ENCODE measurements at places on chromosomes 13 and 19. TPM values are rescaled to one million over a fixed set of nuclear protein-coding genes. Genes with fewer than 3 reads are reported as not detected.
A peak's percentile ranks its signal among the peaks of the same experiment; 100 is the strongest.

GRCh38 chr13:49466292-49466838 lies 22.3 kb downstream of the SETDB2 start:
- H3K27ac ChIP-seq = peak overlapping the region; percentile 30
- no peaks in the 10 kb centered on the region for H3K27me3 ChIP-seq
- H3K4me1 ChIP-seq = no peaks in the 10 kb centered on the region
- H3K4me3 ChIP-seq = no peak overlapping the region
- DNase-seq = no peak

DNA sequence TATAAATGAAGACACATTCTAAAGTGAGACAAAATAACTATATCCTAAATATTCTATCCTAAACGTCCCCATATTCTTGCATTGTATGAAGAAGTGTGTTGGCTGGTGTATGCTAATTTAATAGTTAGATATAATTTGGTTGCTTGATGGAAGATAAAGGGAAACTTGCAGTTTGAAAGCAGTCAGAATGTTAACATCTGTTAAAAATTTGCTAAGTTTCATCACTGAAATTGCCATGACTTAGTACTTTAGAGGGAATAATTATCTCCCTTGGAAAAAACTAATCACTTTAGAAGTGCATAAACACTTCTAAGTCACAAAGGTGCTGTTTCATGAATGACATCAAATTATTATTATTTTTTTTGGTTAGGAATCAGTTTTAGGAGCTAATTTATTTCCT lies 61.6 kb downstream of the ITGBL1 start:
- no peaks in the 10 kb centered on the region for H3K27me3 ChIP-seq
- H3K36me3 ChIP-seq = no peaks in the 10 kb centered on the region
- no peaks in the 10 kb centered on the region for H3K4me1 ChIP-seq

GRCh38 chr13:113975416-113975815 lies 1.5 kb upstream of the C13orf46 start:
- H3K4me1 ChIP-seq = peaks cover 38% of the 10 kb centered on the region
- no peaks in the 10 kb centered on the region for H3K27me3 ChIP-seq
- H3K36me3 ChIP-seq = peaks cover 63% of the 10 kb centered on the region
- no peak overlapping the region for H3K27ac ChIP-seq

The EVI5L gene
- 31.6 TPM for total RNA-seq

- peaks cover 56% of the 10 kb centered on the region for H3K36me3 ChIP-seq
- H3K4me3 ChIP-seq = no peak overlapping the region
- no peaks in the 10 kb centered on the region for H3K27me3 ChIP-seq
- no peak for DNase-seq
- H3K27ac ChIP-seq = no peak overlapping the region
Observed at GRCh38 chr13:112875627-112876026, 93.4 kb upstream of the MCF2L start.

DNA sequence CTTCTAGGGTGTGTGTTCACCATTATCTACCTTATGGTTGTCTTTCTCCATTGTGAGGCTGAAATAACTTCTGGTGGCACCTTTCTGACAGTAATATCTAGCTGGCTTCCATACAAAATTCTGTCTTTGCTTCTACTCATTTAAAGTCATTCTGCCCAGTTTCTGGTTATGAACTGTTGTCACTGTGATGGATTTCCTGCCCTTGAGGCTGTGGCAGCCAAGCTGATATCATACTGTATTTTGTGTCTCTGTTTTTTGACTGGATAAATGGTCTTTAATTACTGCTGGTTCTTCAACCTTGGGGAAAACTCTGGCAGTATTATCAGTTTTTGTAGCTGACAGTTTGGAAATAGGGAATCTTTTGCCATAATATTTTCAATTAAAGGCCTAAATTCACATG lies 233.4 kb downstream of the GPC6 start:
- H3K4me3 ChIP-seq = no peak overlapping the region
- H3K4me1 ChIP-seq = no peaks in the 10 kb centered on the region
- no peaks in the 10 kb centered on the region for H3K36me3 ChIP-seq
- DNase-seq = no peak
